ENCODE measurements at places on chromosomes 5 and 9. TPM values are rescaled to one million over a fixed set of nuclear protein-coding genes. Genes with fewer than 3 reads are reported as not detected.

GRCh38 chr9:133448487-133448972, 11.2 kb upstream of the CACFD1 start:
- no peak for DNase-seq

DNA sequence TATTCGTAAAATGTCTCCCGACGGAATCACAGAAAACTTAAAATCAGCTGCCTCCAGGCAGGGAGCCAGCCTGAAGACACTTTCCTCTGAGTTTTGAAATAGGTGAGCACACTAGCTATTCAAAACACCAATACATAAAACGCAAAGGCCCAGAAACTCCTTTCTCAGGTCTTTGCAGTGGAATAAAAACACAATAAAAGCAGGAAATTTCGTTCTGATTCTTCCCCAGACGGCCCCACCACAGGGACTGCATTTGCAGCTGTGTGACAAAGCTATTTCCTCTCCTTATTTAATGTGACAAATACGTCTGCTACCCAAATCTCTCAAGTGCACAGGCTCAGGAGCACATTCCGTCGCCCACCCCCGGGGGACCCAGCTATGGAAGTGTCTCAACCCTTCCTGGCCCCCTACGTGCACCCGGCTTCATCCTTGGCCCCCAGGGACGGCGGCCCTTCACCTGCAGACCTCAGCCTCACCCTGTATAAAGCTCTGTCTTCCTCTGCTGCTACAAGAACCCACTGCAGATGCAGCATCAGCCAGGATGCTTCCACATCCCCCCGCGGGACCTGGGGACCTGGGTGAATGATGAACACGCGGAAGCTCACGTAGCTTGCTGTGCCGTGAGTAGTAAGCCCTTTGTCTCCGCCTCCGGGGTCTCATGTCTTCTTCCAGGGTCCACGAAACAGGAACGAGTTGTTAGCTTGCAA, 24.9 kb downstream of the AHRR start:
- DNase-seq, result no peak

DNA sequence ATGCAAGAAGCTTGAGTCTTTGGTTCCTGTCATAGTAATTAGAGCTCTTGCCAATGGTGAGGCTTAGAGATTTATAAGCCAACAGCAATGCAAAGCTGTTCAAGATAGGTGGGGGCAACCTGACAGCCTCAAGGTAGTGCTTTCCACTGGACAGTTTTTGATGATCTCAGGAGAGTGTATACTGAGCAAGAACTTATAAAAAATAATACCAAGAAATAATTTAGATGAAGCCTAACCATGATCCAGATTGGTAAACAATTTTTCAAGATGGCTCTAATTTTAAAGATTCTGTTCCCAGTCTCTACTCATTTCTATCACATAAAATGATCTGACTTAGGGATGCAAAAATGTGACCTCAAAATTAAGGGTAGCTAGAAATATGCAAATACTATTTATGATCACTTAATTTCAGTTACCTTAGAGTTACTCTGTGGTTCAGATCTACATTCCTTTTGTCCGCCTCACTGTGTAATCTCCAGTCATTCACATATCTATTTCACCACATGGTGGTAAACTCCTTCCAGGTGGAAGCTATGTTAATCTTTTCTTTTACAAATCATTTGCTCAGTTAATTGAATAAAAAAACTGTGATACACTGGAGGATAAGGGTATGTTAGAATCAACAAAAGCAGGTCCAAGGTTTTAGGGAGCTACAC, 1228.0 kb upstream of the C9orf72 start:
- no peak for DNase-seq

DNA sequence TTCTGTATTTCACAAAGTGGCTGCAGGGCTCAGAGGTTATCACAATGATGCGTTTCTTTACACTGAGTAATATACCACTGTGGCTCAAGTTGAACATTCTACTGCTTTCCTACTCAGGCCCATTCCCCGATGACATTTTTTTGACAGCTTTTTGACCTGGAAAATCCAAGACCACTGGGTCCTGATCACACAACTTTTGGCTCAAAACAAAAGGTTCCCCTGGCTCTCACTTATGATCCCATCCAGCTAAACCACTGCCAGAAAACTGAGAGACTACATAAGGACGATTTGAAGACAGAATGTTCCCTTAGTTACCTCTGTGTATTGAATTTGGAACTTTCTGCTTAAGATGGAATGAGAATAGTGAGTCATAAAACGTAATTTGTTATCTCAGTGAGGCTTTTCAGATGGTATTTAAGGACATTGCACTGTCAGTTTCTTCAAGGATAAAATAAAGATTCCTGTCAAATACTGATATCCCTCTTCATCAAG, 78.0 kb upstream of the FBXL7 start:
- no peak for DNase-seq

The PNPLA7 gene
- polyA plus RNA-seq, result 2.4 TPM

DNA sequence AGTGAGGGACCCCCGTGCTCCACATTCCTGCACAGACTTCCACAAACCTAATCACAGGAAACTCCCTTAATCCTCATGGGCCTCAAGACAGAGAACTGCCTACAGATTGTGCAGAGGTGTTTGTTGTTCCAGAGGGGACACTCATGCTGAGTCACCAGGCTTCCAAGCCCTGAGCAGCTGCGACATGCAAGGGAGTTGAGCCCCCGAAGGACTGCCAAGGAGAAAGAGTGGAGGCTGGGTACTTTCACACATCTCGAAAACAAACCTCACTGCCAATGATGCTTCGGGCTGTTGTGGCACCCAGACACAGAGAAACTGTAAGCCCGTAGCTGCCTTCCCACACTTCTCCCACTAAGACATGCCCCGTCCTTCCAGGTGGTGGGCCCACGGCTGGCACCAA, 480.8 kb downstream of the CDH12 start:
- DNase-seq, result no peak

DNA sequence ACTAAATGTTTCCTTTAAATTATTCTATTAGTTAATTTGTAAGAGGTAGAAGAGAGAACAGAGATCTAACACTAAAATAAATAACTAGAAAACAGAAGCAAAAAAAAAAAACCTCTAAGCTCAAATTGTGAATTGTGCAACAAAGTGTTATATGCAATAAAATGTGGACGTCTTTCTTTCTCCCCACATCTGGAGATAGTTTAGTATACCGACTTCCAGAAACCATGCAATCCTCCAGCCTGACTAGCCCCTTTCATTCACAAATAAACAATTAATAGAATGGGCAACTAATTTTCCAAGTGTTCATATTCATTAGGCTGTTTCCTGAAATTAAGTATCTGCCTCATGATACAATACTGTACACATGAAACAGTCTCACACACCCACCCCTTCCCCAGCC, 258.5 kb downstream of the BNC2 start:
- DNase-seq, result no peak

The SPARC gene
- 2,648 TPM for polyA plus RNA-seq
